ENCODE measurements at places on chromosomes 4 and X. TPM values are rescaled to one million over a fixed set of nuclear protein-coding genes. Genes with fewer than 3 reads are reported as not detected.
A peak's percentile ranks its signal among the peaks of the same experiment; 100 is the strongest.

Gene MAML3
- 4.2 TPM for total RNA-seq

Gene SULT1B1
- under 0.01 TPM for total RNA-seq

Gene MAGEA1
- not detected for total RNA-seq

Gene SCLT1
- 19.3 TPM for total RNA-seq

Gene CCNQ
- total RNA-seq, result 42.8 TPM

Gene UBL4A
- total RNA-seq, result 32.0 TPM

Gene SHROOM2
- 5.8 TPM for total RNA-seq

Gene IL21
- total RNA-seq, result not detected

Gene CENPI
- 20.3 TPM for total RNA-seq

Gene SHROOM4
- total RNA-seq, result 0.43 TPM

GRCh38 chr4:8919651-8920288 is 48.1 kb upstream of the HMX1 start:
- no peak for DNase-seq

DNA sequence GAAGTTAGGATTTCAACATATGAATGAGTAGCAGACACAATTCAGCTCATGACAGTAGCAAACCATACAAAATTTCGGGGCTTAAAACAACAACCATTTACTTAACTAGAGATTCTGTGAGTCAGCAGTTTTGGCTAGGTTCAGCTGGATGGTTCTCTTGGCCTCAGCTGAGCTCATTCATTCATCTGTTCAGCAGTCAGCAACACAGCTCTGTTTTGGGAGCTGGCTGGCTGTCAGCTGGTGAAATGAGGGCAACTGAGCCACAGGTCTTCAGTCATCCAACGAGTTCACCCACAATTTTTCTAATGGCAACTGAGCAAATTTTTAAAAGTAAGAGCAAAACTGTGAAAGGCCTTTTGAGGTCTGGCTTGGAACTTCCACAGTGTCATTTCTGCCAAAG is 2005.1 kb upstream of the AGA start:
- DNase-seq, result no peak

GRCh38 chrX:2907295-2907694 is 21.8 kb downstream of the ARSD start:
- no peak for DNase-seq

DNA sequence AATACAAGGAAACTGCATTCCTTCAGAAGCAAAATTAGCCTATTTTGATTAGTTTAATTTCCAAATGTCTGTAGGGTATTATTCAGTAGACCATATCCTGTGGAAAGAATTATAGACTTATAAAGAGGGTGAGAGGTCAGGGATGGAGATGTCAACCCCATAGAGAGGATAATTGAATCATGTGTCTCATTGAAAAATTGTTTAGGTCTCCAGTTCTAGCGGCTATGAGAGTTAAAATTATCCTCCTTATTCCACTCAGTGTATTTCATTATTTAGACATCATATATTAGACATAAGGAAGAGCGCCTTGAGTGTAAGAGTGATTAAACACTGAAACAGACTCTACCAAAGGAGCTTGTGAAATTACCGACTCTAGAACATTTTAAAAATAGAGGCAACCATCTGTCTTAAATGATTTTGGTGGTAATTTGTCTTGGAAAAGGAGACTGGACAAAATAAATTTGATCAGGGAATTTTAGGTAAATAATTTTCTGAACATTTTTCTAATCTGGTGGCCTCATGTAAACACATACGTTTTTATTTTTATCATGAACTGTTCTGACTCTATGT is 654.4 kb upstream of the TENM3 start:
- no peak for DNase-seq

DNA sequence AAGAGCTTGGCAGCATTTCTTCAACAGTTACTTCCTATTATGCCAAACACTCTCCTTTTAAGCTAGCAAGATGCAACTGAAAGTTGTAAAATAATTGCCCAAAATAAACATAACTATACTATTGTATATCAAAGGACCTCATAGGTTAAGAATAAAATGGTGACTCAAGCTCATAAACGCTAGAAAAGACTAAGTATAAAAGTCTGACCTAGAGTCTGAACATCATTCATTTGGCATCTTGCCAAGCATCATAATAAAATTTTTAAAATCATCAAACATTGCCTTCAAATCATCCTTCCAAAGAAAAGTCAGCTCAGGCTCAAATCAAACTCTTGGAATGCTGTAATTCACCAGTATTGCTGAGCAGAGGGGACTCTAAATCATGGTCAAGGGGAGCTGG is 281.2 kb downstream of the QDPR start:
- no peak for DNase-seq

GRCh38 chrX:120726294-120726693 is 96.4 kb upstream of the C1GALT1C1 start:
- no peak for DNase-seq

DNA sequence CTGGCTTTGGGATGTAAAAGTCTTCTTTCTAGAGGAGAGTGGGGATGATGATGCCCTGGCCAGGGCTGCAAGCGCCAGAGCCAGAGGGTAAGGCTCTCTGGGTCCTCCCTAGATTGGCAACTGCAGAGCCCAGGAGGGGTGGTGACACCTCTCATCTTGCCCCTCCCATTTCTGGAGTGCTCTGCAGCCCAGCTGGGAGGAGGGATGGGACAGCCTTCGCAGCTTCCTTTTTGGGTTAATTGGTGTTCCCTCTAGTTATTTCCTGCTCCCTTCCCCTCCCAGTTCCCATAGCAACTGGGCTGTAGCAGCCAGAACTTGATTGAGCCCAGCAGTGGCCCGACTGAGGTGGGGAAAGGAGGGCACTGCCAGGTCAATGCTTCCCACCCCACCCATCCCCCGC is 19.2 kb downstream of the NALF2 start:
- no peak for DNase-seq

GRCh38 chr4:72679666-72680065 is 110.6 kb upstream of the ADAMTS3 start:
- no peak for DNase-seq

DNA sequence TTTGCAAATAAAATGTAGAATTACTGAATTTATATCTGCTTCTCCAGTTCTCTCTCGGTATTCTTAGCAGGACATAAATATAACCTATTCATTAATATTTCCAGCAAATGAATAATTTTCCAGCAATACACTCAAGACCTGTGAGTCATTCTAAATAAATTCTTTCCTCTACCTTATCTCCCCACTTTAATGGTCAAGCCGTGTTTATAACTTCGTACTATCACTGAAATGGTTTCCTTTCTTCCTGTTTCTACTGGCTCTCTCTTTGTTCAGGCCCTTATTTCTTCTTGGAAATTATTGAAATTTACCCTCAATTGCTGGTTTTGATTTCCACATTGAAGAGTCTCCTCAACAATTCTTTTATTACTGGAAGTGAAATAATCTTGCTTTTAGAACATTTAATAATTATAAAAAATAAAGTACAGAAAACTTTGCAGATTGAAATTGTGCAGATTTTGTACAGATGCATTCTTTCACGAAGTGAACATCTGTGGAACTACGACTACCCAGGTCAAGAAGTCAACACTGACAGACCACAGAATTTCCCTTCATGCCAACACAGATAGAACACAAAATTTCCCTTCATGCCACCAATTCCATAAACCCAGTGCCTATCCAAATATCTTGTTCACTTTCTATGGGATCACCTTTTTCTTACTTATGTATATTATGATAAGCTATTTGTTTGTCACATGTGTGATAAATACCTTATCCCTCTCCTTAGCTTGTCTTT is 205.7 kb downstream of the FAT4 start:
- peak; percentile 79 for DNase-seq

DNA sequence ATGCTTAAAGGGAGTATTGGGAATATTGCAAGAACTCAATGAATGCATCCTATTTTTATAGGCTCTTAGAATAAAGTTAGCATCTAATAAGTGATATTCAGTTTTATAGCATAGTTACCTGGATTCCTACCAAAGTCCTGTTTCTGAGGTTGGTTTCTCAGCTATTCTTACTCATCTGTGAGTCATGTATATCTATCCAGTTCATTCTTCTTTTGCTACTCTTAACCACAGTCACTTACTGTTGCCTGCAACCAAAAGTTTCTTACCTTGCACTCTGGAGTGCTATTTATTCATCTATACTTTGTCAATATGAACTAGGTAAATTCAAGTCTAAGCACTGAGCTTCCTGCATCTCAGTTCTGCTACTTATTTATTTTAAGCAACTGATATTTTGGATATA is 322.5 kb downstream of the HS3ST1 start:
- no peak for DNase-seq

GRCh38 chr4:48761286-48761685 is 18.8 kb downstream of the FRYL start:
- no peak for DNase-seq

DNA sequence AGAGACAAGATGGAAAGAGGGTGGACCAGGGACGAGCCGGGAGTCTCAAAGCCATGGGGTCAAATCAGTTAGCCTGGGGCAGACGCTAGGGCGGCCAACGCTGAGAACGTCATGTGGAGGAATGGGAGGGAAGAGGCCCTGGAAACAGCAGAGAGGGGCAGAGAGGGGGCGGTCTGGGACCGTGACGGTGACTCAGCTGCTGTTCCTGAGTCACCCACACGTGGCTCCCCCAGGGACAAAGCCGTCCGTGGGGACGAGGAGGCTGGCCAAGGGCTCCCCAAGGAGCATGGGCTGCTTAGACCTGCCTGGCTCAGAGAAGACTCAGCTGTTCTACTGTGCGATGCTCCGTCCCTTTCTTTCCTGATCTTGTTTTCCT is 108.4 kb upstream of the LRPAP1 start:
- DNase-seq, result peak; percentile 90

DNA sequence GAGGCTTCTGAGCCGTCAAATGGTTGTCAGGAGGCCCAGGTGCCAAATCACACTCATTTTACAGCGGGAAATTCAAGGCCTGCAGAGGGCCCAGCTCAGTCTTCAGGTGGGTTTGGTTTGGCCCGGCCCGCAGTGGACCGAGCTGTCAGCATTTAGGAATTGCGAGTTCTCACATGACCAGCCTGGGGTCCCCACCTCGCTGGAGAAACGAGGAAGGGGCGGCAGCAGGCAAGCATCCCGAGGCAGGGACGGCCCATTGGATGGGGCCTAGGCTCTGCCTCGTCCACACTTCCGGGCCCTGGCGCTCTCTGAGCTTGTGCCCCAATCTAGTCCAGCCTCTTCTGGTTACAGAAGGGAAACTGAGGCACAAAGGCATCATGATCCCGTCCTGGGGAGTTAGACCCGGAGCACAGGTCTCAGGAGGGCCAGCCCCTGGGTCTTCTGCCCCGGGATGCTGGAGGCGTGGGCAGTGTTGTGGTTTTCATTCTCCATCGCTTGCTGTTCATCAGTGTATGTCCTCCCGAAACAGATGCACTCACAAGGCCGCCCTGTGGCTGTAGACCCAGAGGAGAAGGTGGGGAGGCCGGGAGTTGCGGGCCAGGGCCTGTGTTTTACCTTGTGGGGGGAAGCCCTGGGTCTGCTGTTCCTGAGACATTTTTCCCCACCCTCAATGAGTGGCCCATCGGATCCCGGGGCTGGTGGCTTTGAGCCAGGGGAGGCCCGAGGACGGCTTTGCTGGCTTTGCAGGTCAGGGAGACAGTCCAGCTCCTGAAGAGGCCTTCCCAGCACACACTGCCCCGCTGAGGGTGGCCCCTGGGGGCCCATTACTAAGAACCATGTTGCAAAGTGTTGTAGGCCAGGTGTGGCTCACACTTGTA is 8.9 kb downstream of the PSAPL1 start:
- DNase-seq, result no peak

DNA sequence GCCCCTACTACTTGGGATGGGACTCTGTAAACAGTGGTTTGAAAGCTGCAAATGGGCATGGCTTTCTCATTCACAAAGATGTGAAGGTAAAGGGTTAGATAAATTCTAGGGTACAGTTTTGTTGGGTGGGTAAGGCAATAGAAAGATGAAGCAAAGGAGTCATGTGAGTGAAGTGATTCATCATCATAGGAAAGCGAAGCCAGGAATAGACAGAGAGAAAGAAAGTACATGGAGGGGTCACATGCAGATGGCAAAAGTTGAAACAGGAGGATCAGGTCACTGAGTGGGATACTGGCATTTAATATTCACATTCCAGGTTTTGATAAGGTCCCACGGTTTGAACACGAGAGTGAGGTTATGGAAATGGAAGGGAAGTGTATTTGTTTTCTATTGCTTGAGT is 8.2 kb upstream of the ABCG2 start:
- DNase-seq, result no peak

DNA sequence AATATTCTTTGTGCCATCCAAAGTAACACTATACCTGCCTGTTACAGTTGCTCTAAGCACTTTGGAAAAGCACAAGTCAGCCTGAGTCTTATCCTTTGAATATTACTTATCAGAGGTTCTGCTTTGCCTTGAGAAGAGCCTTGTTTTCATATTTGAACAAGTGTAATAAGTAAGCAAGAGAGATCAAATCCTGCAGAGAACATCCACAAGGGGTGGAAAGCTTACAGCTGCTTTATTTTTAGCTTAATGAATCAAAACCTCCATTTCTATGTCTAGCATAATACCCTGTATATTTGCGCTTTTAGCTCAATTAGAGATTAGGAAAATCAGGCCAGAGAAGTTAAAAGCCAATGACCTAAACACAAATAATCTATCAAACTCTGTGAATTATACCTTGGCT is 139.8 kb downstream of the CDS1 start:
- no peak for DNase-seq

DNA sequence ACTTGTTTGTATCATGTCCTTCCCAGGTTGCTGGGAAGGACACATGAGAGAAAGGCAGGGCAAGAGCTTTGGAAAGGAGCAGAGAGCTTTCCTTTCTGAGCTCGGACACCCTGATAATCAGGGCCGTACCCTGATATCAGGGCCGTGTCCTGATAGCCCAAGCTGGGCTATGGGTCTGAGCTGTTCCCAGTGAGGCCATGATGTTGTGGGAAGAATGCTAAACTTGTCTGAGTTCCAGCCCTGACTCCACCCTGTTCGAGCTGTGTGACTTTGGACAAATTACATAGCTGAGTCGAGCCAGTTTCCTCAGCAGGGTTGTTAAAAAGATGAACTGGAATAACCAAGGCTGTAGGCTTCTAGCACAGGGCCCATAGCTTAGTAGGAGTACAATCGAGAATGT is 3.3 kb upstream of the CXCR3 start:
- peak; percentile 12 for DNase-seq
